ENCODE measurements at places on chromosomes 4 and X.

DNA sequence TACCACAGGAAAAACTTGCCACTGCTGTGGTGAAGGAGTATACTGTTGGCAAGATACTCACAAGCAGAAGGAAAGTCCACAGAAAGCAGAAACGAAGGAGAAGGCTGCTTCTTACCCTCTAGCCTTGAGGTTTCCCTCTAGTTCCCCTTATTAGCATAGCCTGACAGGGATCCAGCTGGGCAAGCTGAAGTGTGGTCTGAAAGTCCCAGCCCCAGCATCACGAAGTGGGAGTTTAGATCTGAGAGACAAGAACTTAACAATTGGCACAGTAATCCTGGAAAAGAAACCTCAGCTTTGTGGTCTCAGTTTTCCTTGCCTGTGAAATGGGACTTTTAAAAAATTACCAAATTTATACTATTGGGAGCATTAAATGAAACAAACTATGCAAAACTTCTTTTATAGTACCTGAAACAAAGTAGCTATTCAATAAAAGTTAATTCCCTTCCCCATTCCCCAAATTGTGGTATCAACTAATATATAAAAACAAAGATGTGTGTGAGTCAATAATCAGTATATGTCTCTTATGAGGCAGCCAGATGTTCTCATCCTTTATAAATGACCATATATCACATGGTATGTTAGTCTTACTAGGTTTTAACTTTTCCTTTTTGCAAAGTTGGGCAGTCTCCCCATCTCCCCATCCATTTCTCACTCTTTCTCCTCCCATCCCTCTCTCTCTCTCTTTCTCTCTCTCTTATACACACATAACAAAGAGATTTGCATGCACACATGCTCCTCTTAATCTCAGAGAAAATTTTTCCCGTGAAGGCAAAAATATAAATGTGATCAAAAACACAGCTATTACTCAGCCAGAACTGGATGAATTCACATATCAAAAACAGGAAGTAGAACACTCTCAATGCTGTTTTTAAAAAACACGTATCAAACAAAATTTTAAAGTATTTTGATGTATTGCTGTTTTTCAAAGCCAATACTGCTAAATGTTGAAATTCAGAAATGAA, 57.8 kb downstream of the SCFD2 start:
- no peak for DNase-seq

DNA sequence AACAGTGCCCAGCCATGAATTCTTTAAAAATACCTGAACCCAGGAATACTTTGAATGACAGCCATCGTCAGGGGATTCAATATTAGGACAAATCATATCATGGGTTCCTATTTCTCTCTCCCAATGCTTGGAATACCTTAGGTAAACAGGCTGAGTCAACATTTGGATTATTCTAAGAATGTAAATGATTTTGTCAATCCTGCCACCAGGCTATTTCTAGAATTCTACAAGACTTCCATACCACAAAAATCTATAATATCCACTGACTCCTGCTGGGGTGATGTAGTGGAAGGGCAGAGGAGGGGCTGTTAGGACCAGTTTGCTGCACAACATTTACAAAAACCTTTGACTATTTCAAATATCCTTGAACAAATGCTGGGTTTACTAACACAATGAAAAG, 65.2 kb downstream of the IGFBP7 start:
- DNase-seq: no peak

DNA sequence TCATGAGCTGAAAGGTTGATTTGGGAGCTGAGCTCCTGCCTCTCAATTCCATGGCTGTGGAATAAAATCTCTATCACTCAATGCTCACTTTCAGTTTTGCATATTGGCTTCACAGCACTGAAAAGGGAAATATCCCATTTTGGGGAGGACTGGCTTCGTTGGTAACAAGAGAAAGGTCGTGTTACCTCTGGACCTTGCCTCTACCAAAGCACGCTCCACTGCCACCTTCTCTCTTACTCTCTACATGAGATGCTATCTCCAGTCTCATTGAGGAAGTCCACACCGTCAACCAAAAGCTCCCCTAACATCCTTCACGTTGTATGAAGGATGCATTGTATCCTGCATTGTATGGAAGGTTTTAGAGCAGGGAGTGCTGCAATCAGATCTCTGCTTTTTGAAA, 195.0 kb upstream of the LDB2 start:
- no peak for DNase-seq

- no peak for DNase-seq
These were observed 267.0 kb downstream of the CHIC1 start for GRCh38 chrX:73829890-73830466.

Measured in WERI-Rb-1 (cell line).